Fibroblast of lung (primary cell): ENCODE measurements at places on chromosomes 7 and 10. TPM values are rescaled to one million over a fixed set of nuclear protein-coding genes. Genes with fewer than 3 reads are reported as not detected.

- no peaks in the 10 kb centered on the region for H3K36me3 ChIP-seq
- H3K27ac ChIP-seq = no peak overlapping the region
- DNase-seq = no peak
- no peaks in the 10 kb centered on the region for H3K4me1 ChIP-seq
Observed at GRCh38 chr7:106864298-106865081, 592 bp upstream of the PIK3CG start.

The CFAP46 gene
- total RNA-seq = 0.26 and 0.66 TPM in 2 replicates

DNA sequence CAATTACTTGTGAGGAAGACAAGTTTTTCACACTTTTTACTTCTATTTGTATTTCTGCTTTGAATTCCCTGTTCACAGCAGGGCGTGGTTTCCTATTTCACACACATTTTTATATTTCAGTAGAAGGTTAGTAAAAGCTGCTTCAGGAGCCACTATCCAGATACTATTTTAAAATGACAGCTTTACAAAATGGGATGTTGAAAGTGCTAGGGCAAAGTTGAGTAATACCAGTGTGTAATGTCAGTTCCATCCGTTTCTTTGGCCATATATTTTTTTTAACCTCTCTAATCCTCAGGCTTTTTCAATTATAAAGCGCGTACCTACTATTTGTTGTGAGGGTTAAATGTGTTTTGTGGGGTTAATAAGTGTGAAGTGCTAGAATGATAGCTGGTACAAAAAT is 276.6 kb downstream of the GPR158 start:
- H3K27ac ChIP-seq = no peak overlapping the region
- no peak for DNase-seq
- no peak overlapping the region for H3K4me3 ChIP-seq
- no peaks in the 10 kb centered on the region for H3K4me1 ChIP-seq
- H3K36me3 ChIP-seq = no peaks in the 10 kb centered on the region
- no peaks in the 10 kb centered on the region for H3K27me3 ChIP-seq

DNA sequence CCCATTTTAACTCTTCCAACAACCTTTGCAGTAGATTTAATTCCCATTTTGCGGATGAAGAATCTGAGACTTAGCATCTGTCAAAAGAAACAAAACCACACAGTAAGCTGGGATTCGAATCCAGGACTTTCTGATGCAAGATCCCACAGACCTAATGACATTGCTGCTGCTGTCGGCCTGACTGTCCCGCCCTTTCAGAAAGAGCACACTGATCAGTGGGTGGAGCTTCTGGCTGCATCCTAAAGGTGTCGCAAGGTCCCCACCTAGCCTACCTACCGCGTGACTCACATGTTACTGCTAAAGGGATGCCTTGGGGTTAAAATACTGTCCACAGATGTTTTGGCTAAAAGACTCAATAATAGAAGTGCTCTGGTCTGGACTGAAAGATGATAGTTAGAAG is 134.7 kb downstream of the EMX2 start:
- H3K36me3 ChIP-seq = no peaks in the 10 kb centered on the region
- no peak for DNase-seq
- H3K4me3 ChIP-seq = no peak overlapping the region

- H3K4me1 ChIP-seq = peaks cover 23% of the 10 kb centered on the region
- DNase-seq = no peak
- H3K27me3 ChIP-seq = no peaks in the 10 kb centered on the region
- H3K4me3 ChIP-seq = no peak overlapping the region
- H3K36me3 ChIP-seq = no peaks in the 10 kb centered on the region
- no peak overlapping the region for H3K27ac ChIP-seq
Observed at GRCh38 chr10:17510242-17510908, 56.0 kb upstream of the ST8SIA6 start.
